Hypothalamus (tissue), 51 donors: ENCODE measurements at places on chromosomes 3 and 15.

- no peak for DNase-seq
Observed at GRCh38 chr3:147518465-147518864, 109.3 kb downstream of the ZIC1 start.

DNA sequence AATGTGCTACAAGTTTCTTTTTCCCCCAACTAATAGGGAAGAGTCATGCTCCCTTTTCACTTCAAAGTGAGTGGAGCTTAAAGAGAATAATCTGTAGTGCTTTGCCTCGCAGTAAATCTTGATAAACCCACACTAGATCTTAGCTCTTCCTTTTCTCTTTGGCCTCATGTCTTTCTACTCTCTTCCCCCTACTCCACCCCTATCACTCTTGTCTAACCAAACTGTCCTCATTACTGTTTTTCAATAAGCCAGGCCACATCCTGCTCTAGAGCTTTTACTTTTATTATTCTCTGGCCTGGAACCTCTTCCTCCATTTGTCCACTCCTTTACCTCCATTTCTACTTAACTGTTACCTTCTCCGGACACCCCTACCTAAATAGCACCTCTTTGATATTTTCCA lies 291.0 kb upstream of the SATB1 start:
- DNase-seq: no peak

- no peak for DNase-seq
Observed at GRCh38 chr3:4866866-4867265, 112.4 kb upstream of the BHLHE40 start.

- no peak for DNase-seq
Observed at GRCh38 chr3:72154391-72155335, 369.7 kb upstream of the PROK2 start.

GRCh38 chr3:103059432-103059831 lies 624.6 kb downstream of the ZPLD1 start:
- DNase-seq: no peak

GRCh38 chr3:179599531-179599930 lies 4.9 kb downstream of the MRPL47 start:
- DNase-seq: no peak

DNA sequence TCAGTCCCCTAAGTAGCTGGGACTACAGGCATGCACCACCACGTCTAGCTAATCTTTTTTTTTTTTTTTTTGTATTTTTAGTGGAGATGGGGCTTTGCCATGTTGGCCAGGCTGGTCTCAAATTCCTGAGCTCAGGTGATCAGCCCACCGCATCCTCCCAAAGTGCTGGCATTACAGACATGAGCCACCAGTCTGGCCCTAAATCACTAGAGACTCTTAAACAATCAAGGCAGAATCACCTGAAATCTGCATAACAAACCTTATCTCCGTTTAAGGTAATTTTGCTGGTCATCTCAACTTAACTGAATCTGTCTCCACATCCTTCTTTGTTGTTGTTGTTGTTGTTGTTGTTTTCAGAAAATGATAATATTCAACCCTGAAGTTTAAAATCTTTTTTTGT lies 5.6 kb upstream of the TRMT10C start:
- no peak for DNase-seq
